ENCODE measurements at places on chromosomes 13 and 19. TPM values are rescaled to one million over a fixed set of nuclear protein-coding genes. Genes with fewer than 3 reads are reported as not detected.

Gene AZU1
- not detected for total RNA-seq

Gene ZNF99
- not detected for total RNA-seq

Gene KLK2
- not detected for total RNA-seq

Gene STAP2
- 7.5 TPM for total RNA-seq

Gene CFD
- 25.8 TPM for total RNA-seq

Gene SIGLEC12
- total RNA-seq, result not detected

Gene ZNF20
- 4.8 TPM for total RNA-seq

Gene EPN1
- total RNA-seq, result 73.8 TPM

Gene C5AR2
- 0.63 TPM for total RNA-seq

Gene KATNAL1
- 38.7 TPM for total RNA-seq

Gene TPGS1
- 25.2 TPM for total RNA-seq

Gene TSSK6
- 4.3 TPM for total RNA-seq

Gene CNFN
- total RNA-seq, result not detected

Gene LONP1
- 130 TPM for total RNA-seq

Gene C19orf53
- 43.3 TPM for total RNA-seq

Gene ZNF529
- 10.5 TPM for total RNA-seq

Data from fibroblast of the aortic adventitia (primary cell).